ENCODE measurements at places on chromosomes 13 and 19. TPM values are rescaled to one million over a fixed set of nuclear protein-coding genes. Genes with fewer than 3 reads are reported as not detected.

DNA sequence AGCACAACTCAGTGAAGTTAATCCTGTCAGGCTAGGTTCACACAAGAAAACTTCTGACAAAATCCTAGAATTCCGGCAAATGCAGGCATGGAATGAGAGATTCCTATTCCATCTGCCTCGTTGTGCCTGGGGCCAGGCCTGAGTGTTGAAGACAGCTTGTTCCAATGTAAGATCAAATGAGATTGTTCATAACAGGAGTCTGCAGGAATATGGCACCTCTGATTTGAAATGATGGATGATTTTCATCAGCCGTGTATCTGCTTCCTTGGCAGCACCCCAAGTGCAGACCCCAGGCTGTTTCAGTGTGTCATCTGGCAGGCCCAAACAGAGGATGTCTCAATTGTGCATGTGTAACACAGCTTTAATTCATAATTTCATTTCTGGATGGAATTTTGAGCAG lies 35.3 kb upstream of the SACS start:
- DNase-seq, result no peak

The KLK14 gene
- total RNA-seq, result not detected

GRCh38 chr13:103168901-103169508 lies 102.8 kb upstream of the SLC10A2 start:
- DNase-seq, result no peak

DNA sequence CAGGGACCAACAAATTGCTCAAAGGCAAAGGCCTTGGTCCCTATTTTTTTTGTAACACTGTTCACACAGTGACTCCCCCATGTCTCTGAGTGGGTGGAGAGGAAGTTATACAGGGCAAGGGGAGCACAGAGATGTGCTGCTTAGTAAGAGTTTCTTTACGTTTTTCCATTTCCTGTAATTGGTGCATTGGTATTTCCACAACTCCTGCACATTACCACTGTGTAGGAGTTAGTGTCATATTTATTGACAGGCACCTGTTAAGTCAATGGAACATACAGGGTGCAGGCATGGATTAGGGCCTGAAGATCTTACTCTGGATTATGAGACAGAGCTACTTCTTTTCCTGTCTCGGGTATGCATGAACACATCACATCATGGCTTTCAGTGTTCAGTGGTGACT lies 45.2 kb downstream of the SOX21 start:
- DNase-seq, result no peak

DNA sequence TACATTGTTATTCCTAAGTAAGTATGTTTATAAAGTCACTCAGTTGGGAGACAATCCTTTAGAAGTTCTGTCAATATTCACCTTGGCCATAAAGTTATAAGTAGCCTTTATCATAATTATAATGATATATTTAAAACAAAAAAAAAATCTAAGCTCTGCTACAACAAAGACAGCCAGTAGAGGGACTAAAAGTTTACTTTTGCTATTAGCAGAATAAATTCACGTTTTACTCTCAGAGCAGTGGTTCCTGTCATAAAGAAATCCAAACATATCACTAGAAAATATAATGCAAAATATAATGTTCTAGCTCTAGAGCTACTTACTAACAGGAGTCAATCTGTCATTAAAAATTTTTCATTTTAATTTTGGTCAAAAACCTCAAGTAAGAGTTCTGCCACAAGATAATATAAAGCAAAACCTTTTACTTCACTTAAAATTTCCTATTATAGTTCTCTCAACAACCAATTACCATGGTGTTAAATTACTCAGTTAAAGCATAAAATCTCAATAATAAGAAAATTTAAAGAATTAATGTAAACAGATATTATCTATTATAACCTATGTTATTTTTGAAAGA lies 17.7 kb downstream of the INTS6 start:
- DNase-seq, result no peak

Data from breast epithelium (tissue), 4 donors.